HEK293T (cell line): ENCODE measurements at places on chromosomes 5 and 9.

GRCh38 chr9:136300866-136301265, 3.0 kb downstream of the CCDC187 start:
- no peak for DNase-seq

GRCh38 chr5:74019923-74020322, 393.9 kb downstream of the ARHGEF28 start:
- no peak for DNase-seq

- DNase-seq: peak; percentile 61
These were observed 674 bp downstream of the TSPAN17 start for GRCh38 chr5:176647843-176648473.

- no peak for DNase-seq
These were observed 3.2 kb upstream of the RAI14 start for GRCh38 chr5:34652914-34653313.

GRCh38 chr5:126863402-126863801, 86.5 kb downstream of the LMNB1 start:
- DNase-seq: no peak

DNA sequence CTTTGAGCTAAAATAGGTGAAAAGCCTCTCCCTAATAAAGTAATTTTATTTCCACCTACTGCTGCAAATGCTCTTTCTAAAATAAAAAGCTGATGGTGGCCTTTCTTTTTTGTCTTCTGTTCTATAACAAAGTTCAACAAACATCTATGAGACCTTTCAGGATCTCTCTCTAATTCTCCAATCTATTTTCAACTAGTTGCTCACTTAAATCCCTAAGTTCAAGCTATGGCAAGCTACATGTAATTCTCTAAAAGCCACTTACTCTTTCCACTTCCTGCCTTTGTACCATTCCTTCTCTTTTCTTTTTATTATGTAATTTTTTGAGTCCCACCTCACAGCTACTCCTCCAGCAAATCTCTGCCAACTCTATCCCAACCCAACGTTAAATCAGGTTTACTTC, 20.9 kb downstream of the CHD1 start:
- no peak for DNase-seq

DNA sequence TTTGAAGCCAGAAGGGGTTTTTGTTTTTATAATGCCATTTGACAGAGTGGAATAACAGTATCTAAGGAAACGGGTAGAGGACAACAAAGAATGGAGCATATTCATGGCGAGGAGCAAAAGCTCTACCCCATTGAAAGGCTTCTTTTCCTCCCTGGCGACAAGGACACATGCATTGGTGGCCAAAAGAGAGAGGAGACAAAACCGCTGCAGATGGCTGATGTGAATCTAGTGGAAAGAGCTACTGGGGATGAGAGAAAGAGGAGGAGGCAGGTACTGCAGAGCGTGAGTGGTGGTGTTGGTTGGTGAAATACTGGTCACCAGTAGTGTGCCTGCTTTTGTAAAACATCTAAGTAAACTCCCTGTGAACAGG, 491 bp downstream of the APC start:
- peak; percentile 17 for DNase-seq

- DNase-seq: no peak
These were observed 84.9 kb downstream of the KLHL3 start for GRCh38 chr5:137651022-137651421.

GRCh38 chr5:82754036-82754746, 323.0 kb downstream of the TMEM167A start:
- DNase-seq: no peak

DNA sequence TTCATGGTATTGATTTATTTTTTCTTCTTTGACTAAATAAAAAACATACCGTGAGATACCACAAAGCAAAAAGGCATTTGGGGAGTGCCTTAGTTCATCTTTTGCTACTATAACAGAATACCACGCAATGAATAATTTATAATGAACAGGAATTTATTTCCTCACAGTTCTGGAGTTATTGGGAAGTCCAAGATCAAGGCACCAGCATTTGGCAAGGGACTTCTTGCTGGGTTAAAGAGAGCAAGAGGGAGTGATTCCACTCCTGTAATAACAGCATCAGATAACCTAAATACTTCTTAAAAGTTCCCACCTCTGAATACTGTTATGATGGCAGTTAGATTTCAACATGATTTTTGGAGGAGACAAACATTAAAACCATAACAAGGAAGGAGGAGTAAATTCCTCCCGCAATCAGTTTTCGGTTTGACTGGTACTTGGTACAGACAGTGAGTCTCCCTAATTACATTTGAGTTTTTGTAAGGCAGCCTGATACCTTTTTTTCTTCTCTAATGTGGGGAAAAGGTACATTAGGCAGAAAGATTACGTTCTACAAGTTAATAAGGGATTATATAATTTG, 8.8 kb upstream of the OMD start:
- no peak for DNase-seq

DNA sequence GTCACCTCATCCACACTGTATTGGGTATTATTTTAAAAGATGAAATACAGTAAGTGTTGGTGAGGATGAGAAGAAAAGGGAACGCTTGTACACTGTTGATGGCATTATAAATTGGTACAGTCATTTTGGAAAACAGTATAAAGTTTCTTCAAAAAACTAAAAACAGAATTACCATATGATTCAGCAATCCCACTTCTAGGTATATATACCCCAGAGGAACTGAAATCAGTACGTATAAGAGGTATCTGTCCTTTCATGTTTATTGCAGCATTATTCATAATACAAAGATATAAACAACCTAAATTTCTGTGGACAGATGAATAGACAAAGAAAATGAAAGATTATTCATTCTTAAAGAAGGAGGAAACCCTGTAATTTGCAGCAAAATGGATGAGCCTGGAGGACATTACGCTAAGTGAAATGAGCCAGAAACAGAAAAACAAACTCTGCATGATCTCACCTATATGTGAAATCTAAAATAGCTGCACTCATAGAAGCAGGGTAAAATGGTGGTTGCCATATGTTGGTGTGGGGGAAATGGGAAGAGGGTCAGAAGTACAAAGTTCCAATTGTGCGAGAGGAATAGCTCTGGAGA, 191.6 kb downstream of the TRIM36 start:
- DNase-seq: no peak

GRCh38 chr5:57598756-57599155, 116.1 kb upstream of the ACTBL2 start:
- DNase-seq: no peak
